ENCODE measurements at places on chromosomes 6 and 20.

GRCh38 chr6:166484863-166485262 lies 101.6 kb downstream of the RAMACL start:
- DNase-seq: no peak

DNA sequence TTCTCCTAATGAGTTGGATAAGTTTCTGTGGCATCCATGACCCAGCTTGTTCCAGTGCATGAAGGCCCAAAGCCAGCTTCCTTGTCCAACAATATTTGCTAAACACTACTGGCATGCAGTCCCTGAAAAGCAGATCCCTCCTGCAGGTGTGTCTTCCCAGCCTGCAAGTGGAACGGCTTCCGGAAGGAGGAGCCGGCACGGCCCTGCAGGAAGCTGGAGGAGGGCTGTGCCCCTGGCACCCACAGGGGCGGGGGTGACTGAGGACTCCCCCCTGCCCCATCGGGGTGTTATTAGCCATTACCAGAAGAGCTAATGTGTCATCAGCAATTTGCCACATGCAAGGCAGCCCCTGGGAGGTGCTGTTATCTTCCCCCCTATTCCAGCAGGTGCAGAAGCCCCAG lies 27.4 kb downstream of the NPEPL1 start:
- DNase-seq: no peak

DNA sequence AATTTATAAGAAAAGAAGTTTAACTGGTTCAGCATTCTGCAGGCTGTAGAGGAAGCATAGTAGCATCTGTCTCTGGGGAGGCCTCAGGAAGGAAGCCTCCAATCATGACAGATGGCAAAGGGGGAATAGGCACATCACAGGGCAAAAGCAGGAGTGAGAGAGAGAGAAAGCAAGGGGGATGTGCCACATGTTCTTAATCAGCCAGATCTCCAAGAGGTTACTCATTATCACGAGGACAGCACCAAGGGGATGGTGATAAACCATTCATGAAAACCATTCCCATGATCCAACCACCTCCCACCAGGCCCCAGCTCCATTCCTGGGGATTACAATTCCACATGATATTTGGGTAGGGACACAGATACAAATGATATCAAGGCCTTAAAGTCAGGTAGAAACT lies 217.5 kb upstream of the TCF21 start:
- no peak for DNase-seq

DNA sequence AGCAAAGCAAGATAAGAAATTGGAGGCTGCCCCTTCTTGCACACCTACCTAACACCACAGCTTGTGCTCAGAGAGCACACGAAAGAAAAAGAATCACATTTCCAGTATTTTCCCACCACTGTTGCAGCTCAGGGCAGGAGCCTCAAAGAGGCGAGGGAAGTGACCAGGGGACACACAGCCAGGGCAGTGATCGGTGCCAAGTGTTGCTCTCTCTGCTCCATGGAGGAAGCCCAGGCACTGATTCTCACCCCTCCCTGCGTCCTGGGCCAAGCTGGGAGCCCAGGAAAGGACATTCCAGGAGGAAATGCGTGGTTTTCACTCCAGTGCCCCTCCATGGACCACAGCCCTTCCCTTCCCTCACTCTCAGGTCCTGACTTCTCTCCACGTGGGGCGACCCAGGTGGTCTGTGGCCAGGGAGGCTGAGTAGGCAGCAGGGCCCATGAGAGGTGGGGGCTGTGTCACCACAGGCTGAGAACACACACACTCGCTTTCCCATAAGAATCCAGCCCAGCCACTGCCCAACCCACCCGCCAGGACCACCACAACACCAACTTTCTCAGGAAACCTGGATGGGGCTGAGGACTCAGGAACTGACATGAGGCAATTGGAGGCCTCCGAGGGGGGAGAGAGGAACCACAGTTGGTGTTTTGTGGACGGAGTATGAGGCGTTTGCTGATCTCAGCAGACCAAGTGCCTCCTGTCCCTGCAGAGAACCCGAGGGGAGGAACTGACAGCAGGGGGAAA lies 81.7 kb upstream of the MAFB start:
- DNase-seq: no peak

GRCh38 chr6:168111911-168112310 lies 32.9 kb upstream of the FRMD1 start:
- no peak for DNase-seq

DNA sequence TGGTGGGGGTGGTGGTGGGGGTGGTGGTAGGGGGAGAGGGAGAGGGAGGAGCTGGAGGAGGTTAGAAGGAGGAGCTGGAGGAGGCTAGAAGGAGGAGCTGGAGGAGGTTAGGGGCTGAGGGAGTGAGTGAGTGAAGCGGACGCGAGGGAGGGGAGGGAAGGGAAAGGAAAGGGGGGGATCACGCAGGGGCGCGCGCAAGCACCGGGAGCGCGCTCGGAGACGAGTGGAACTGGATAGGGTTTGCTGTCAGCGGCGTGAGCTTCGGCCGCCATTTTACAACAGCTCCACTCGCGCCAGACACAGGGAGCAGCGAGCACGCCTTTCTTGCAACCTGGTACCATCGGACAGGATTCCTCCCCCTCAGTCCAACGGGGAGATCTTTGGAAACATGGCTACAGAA lies 90.5 kb upstream of the FERMT1 start:
- no peak for DNase-seq

DNA sequence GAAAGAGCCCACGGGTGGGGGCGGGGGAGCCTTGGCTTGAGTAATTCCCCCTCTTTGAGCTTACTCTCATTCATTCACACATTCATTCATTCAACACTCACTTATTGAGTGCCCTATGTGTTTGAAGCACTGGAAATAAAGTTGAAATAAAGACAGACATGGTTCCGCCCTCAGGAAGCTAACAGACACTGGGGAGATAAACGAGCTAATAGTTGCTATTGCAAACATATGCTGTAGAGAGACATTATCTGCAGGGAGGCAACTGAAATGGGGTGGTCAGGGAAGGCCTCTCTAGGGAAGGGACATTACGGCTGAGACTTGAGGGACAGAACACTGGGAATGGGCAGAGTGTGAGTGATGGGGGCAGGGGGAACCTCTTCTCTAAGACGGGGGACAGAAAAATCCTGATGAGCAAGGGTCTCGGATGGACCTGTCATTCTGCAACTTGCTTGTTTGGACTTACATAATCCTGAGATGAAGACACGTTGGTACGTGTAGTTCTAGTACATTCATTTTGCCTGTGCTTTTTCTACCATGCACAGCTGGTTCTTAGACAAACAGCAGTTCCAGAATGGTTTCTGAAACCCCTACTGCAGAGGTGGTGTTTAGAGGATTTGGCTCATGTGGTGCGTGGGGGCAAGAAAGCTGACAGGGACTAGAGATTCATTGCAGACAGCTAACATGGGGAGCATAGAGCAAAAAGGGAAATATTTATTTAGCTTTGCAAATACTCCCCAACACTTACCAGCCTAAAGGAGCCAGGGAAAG lies 71.1 kb upstream of the BLCAP start:
- DNase-seq: no peak

DNA sequence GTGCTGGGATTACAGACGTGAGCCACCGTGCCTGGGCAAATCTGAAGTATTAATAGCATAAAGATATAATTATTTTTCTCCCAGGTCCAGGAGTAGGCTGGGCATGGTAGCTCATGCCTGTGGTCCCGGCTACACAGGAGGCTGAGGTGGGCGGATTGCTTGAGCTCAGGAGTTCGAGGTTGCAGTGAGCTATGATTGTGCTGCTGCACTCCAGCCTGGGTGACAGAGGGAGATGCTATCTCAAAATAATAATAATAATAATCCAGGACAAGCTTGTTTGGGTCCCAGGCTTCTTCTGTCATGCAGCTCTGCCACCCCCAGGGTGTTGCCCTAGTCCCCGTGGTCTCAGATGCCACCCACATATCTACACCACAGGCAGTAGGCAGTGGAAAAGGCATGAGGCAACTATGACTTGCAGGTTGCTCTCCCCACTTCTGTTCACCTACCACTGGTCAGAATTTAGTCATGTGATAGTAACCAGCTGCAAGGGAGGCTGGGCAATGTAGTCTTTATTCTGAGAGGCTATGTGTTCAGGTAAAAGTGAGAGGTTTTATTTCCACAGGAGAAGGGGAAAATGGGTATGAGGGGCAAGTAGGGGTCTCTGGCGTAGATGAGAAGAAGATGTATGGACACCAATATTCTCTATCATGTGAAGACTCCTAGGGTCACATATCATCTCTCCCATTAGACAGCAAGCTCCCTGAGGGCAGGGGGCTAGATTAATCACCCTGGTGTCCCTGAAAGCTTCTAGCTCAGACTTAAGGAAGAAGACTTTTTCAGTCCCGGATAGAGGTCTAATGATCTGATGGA lies 25.7 kb downstream of the TCF15 start:
- DNase-seq: no peak
